ENCODE measurements at places on chromosomes 7 and 10. TPM values are rescaled to one million over a fixed set of nuclear protein-coding genes. Genes with fewer than 3 reads are reported as not detected.

Gene TBXAS1
- polyA plus RNA-seq, result 10.1 TPM

Gene GFRA1
- not detected for polyA plus RNA-seq

Gene ZDHHC4
- polyA plus RNA-seq, result 69.5 TPM

Gene TBX20
- polyA plus RNA-seq, result not detected

Gene CPEB3
- 0.47 TPM for polyA plus RNA-seq

Gene OR2A12
- polyA plus RNA-seq, result 0.06 TPM

Gene EFCAB10
- polyA plus RNA-seq, result not detected

Gene SEMA3E
- not detected for polyA plus RNA-seq

Gene ETV1
- 0.15 TPM for polyA plus RNA-seq

Gene SP4
- polyA plus RNA-seq, result 14.9 TPM

Gene SFTPD
- polyA plus RNA-seq, result not detected

Data from CD4-positive, CD25-positive, alpha-beta regulatory T cell (primary cell).